ENCODE measurements at places on chromosomes 7 and 10.
A peak's percentile ranks its signal among the peaks of the same experiment; 100 is the strongest.

- peak; percentile 56 for DNase-seq
Observed at GRCh38 chr10:99536338-99537085, 3.8 kb downstream of the NKX2-3 start.

GRCh38 chr10:2202401-2202800 is 465.1 kb upstream of the ADARB2 start:
- no peak for DNase-seq

DNA sequence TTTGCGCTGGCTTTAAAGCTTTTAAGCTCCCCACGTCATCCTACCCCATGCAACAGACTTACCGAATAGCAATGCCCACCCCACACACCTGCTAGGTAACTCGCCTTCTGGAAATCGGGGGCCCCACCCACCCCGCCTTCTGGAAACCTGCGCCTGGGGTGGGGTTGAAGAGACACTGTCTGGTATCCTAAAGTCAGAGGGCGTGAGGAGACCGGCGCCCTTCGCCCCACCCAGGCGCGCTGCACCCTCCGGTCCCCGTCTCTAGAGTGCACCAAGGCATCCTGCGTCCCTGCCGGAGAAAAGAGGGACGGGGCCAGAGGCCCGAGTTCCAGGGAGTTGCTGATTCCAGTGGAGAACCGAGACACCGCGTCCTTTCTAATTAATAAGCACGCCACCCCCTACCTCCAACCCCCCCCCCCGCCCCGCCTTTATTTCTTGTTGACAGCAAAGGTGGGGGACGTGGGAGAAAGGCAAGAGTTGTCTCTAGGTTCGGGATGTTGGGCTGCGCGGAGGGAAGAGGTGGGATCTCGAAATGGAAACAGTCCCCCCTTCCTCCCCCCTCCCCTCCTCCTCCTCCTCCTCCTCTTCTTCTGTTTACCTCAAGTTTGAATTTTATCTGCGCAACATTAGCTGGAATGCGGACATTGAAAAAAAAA is 220.9 kb upstream of the MKLN1 start:
- peak; percentile 43 for DNase-seq

DNA sequence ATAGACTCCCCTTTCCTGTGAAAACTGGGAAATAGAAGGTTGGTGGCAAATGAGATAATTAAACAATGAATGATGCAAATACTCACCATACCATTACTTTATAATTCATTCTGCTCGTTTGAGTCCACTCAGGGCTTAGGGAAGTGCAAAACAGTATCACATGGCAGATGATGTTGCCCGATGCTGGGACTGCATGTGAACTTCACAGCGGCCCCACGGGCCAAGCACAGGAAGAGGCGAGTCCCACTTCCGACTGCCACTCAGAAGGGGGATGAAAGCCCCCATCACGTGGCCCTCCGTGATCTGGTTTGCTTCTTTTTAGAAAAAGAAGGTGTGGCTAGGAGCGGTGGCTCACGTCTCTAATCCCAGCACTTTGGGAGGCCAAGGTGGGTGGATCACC is 71.5 kb downstream of the PRPF18 start:
- DNase-seq: no peak

- DNase-seq: no peak
Observed at GRCh38 chr7:86929293-86930109, 130.0 kb downstream of the ELAPOR2 start.

DNA sequence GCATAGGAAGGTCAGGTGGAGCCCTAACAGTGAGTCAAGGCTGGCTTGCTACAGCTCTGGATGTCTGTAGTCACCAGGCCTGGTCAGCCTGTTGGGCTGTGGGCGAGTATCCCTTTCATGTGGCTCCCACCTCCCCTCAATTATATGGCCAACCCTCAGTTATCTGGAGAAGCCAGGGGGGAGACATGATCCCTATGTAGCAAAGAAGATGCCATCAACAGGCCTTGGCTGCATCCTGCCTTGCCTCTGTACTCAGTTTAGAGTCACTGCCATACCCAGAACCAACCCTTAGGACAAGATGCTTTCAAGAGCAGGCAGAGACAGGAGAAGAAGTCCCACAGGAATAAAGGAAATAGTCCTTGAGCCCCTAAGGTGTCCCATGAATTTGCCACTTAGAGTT is 763.9 kb downstream of the GRID1 start:
- DNase-seq: no peak

DNA sequence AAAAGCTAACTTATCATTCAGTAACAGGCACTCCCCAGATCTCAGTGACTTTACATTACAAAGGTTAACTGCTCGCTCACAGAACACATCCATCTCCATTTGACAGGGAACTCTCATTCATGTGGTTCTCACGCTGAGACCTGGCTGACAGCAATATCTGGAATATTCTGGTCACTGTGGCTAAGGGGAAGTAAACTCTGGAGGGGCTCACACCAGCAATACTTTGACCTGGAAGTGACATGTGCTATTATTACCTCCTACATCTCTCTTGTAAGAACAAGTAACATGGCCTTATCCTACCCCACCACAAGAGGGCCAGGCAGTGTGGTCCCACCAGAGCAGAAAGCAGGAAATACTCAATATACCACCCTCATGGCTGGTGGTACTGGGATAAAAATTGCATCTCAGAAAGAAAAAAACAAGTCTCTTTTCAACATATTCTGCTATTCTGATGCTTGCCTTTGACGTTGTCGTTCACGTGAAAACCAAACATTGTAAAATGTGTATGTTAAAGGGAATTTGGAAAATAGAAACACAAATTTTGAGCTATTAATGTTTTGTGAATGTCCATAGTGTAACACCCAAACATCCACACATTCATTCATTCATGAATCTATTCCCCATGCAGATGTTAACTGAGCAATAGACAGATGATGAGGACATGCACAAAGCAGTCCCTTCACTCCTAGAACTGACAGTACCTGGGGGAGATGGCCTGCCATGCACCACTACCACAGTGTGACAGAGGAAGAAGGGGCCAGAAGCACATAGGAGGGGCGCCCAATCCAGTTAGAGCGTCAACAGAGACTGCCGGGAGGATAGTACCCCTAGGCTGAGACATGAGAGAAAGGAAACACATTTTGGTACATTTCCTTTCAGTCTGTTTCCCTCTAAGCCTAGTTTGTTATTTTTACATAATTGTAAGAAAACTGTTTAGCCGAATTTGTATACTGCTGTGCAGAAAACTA is 166.0 kb upstream of the SP4 start:
- peak; percentile 78 for DNase-seq

DNA sequence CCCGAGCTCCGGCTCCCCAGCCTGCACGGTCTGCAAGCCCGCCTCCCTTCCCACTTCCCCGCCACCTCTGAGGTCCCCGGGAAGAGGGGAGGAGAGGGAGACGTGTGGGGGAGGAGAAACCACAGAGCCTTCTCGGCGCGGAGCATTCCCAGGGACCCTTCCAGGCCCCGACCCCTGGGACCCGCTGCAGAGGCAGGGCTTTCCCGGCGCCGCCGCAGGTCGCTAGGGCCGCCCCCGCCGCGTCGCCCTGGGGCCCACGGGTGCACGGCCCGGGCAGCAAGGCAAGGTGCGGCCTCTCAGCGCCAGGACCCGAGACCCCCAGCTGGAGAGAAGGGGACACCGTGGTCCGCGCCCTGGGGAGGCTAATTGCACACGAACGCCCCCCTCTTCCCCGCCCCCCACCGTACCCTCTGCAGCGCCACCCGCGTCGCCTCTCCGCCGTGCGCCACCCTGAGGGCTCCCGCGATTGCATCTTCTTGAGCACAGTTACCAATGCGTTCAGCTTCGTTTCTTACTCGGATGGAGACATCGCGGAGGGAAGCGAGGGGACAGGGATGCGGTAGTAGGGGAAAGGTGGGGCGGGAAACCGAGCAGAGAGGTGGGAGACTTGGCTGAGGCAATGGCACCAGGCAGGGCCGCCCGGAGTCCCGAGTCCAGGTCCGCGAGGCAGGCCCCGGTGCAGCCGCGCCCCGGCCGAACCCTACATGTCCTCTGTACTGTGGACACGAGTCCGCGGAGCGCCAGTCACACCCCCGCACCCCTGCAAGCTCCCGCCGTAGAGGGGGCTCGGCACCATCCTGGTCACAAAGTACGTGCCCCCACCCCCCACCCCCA is 28.9 kb downstream of the SKIDA1 start:
- DNase-seq: peak; percentile 29

DNA sequence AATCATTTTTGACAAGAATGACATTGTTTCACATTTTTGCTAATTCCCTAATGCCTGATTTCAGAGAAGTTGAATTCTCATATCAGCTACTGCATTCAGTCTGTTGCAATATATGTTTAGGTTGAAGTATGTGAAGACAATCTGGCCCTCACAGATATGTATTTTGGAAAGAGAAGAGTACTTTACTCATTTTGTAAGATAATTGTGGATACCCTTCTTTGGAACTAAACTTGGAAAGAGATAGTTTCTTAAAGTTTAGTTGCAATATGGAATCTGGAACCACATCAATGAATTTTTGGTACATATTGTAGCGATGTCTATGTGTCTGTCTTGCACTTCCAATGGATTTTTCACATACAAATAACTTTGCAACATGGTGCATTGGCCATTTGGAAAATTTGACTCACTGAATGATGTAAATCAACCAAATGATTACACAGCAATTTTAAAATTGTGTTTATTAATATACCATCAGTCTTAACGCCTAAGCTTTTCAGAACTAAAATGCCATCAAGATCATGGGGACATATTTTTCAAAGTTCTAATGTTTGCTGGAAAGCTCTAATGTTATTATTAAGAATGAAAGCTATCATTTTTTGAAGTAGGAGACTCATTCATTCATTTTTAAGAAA is 39.3 kb upstream of the TMEM26 start:
- no peak for DNase-seq

DNA sequence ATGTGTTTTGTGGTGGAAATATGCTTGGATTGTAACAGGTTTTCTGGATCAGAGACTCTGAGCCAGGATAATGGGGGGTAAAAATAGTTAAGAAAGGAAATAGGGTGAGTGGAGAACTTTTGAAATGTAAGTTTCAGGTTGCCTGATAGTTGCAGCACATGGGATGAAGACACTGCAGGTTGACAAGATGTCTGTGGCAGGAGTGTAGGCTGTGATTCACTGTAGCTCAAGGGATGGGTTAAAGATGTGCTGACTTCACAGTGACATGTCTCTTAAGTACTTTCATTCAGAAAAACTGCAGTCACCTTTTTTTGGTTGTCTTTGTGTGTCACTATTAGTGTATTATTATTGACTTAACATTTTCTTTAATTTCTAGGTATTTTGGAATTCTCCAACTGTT is 63.5 kb upstream of the SLC39A12 start:
- DNase-seq: no peak

DNA sequence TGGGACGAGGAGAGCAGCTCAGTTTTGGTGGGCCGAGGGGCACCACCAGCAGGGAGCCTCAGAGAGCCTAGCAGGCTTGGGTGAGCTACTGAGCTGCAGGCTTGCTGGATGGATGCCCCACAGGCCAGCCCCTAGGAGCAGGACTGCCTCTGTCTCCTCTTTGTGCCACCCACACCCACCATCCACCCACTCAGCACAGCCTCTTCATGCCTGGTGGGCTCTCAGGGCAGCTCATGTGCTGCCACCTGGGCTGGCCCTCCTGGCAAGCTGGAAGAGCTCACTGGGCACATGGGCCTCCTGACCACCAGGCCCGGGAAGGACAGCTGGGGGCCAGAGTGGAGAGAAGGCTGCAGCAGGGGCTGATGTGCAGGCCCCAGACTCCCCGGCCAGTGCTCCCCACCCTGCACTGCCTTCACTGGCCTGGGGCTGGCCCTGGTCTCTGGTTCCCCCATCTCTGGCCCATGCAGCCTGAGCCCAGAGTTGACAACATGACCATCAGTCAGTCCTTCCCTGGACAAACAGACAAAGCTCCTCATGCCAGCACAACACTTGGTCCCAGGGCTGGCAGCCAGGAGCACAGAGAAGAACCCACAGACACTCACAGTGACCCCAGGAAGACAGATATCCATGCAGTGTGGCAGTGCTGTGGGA is 8.2 kb downstream of the RASGEF1A start:
- no peak for DNase-seq

- peak; percentile 32 for DNase-seq
Observed at GRCh38 chr10:95360122-95360714, 69.4 kb upstream of the PDLIM1 start.

GRCh38 chr10:128851281-128851680 is 615.8 kb upstream of the MGMT start:
- no peak for DNase-seq

GRCh38 chr10:80614576-80615416 is 77.1 kb downstream of the SH2D4B start:
- no peak for DNase-seq

DNA sequence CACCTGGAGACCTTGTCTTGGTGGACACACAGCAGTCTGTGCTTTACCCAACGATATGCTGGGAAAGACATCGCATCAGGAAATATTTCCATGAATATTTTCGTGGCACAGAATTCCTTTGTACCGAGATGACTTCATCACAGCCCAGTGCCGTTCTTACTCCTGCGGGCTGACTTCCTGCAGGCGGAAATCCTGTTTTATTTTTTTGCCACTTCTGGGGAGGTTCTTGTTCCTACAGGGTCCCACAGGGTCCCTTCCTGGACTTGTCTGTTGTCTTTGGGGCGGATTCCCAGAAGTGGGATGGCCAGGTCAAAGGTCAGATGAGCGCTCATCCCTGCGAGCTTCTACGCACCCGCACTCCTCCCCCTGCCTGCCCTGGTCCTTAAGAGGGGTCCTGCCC is 86.5 kb downstream of the DNAJB6 start:
- DNase-seq: no peak

DNA sequence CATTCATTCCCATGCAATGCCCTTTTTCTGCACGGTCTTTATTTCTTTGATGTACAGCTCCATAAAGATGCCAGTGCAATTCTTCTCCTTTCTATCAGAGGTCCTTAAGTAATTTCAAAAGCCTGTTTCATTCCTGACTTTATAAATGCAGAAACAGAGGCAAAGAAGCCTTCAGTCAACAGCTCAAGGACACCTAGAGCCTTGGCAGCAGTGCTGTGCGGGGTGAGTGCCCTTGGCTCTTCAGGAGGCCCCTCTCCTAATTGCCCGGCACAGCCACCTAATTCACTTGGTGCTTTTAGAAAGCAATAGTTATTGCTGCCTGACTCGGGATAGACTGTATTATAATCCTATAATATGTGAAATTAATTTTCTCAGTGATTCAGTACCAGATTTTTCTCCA is 169.6 kb upstream of the KLF6 start:
- no peak for DNase-seq

- DNase-seq: peak; percentile 35
Observed at GRCh38 chr7:112505495-112505894, 24.7 kb downstream of the LSMEM1 start.

DNA sequence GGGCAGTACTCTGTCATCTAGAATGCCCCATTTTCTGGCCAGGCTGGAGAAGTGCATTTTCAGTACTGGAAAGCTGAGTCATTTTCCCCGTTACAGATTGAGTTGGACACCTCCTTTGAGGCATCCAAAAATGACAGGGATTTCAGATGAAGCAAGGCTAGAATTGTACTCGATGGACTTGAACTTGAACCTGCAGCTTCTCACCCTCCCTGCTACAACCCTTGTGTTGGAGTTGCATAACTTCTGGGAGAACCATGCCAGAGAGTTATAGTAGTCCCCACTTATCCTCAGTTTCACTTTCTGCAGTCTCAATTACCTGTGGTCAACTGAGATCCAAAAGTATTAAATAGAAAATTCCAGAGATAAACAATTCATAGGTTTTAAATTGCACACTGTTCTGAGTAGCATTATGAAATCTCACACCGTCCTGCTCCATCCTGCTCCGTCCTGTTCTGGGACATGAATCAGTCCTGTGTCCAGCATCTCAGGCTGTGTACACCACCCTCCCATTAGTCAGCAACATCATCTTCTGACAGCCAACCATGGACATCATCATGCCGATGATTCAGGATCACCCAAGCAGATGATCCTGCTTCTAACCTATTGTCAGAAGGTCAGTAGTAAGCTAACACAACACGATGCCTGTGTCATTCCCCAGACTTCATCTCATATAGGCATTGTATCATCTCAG is 363.7 kb downstream of the DPP6 start:
- DNase-seq: no peak
